ENCODE measurements at places on chromosomes 7 and 10.

GRCh38 chr7:29189743-29190201 is 4.8 kb upstream of the CHN2 start:
- DNase-seq, result peak; percentile 61

- no peak for DNase-seq
Measured at GRCh38 chr10:119298810-119299209, 91.4 kb downstream of the GRK5 start.

GRCh38 chr7:73723813-73724212 is 4.3 kb upstream of the STX1A start:
- DNase-seq, result no peak

- no peak for DNase-seq
Measured at GRCh38 chr10:110426294-110427181, 71.2 kb upstream of the DUSP5 start.

DNA sequence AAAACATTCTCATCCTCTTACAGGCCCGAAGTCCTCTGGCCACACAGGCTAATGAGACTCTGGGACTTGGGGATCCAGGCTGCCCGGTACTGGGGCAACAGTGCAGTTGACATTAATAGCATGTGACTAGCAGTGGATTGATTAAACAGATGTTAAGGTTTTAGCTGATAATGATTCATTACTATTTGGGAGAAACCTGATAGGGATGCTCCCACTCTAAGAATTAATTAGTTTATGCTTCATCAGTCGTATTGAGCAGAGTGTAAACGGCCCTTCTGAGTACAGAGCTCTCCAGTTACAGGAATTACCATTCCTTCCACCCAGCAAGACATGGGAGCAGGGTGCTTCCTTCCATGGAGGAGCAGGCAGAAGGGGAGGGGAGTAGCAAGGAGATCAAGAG is 82.7 kb downstream of the RPS24 start:
- DNase-seq, result no peak

- DNase-seq, result no peak
Measured at GRCh38 chr7:155464183-155464582, 6.3 kb downstream of the EN2 start.

DNA sequence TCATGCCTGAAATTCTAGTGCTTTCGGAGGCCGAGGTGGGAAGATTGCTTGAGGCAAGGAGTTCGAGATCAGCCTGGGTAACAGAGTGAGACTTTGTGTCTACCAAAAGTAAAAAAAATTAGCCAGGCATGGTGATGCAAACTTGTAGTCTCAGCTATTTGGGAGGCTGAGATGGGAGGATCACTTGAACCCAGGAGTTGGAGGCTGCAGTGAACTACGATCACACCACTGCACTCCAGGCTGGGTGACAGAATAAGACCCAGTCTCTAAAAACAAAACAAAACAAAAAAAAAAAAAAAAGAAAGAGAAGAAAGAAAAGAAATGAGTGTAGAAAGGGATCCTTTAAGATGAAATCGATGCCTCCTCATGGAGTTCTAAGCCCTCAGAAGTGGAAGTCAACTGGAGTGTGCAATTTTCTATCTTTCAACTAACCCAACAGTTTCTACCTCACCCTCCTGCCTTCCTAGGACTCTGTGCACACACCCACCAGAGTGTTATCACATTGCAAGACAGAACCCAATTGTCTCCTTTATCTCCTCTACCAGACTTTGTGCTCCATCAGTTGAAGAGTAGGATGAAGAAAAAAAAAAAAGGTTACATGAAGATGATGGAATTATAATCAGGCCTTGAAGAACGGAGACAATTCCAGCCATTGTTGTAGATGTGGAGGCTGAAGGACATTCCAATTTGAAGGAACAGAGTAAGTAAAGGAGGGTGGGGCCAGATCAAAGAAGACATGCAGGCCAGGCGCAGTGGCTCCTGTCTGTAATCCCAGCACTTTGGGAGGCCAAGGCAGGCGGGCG is 26.9 kb downstream of the NYAP1 start:
- no peak for DNase-seq

GRCh38 chr10:17316488-17317170 is 88.6 kb downstream of the VIM start:
- DNase-seq, result no peak

GRCh38 chr10:22911889-22912762 is 15.7 kb upstream of the ARMC3 start:
- no peak for DNase-seq

DNA sequence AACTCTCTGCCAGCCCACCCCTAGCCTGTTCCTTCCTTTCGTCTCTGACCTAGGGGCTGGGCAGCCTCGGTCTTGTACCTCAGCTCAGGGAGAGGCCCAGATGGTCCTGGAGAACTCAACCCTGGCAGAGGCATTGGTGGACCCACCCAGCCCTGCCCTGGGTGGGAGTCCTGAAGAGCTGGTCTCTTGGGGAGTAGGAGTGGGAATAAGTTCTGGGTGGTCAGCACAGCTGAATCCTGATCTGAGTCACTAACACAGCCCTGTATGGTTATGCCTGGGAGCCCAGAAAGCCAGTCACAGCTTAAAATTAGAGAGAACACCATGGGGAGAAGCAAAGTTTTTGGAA is 84.0 kb downstream of the SORBS1 start:
- DNase-seq, result no peak

- no peak for DNase-seq
Measured at GRCh38 chr10:6393168-6393567, 186.9 kb downstream of the PRKCQ start.

DNA sequence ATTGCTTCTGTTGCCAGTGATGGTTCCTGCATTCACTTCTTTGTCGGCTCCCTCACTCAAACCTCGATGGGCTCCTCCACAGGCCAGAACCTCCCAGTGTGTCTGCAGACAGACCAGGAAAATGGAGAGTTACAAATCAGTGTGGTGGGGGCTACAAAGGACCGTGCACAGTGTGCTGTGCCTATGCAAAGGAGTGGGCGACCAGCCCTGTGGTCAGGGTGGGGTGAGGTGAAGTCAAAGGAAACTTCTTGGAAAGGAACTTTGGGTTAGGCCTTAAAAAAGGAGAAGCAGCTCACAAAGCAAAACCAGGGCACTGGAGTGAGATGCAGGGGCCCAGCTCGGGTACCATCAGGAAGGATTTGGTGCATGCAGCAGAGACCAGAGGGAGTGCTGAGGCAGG is 304.3 kb upstream of the ZMIZ1 start:
- no peak for DNase-seq

DNA sequence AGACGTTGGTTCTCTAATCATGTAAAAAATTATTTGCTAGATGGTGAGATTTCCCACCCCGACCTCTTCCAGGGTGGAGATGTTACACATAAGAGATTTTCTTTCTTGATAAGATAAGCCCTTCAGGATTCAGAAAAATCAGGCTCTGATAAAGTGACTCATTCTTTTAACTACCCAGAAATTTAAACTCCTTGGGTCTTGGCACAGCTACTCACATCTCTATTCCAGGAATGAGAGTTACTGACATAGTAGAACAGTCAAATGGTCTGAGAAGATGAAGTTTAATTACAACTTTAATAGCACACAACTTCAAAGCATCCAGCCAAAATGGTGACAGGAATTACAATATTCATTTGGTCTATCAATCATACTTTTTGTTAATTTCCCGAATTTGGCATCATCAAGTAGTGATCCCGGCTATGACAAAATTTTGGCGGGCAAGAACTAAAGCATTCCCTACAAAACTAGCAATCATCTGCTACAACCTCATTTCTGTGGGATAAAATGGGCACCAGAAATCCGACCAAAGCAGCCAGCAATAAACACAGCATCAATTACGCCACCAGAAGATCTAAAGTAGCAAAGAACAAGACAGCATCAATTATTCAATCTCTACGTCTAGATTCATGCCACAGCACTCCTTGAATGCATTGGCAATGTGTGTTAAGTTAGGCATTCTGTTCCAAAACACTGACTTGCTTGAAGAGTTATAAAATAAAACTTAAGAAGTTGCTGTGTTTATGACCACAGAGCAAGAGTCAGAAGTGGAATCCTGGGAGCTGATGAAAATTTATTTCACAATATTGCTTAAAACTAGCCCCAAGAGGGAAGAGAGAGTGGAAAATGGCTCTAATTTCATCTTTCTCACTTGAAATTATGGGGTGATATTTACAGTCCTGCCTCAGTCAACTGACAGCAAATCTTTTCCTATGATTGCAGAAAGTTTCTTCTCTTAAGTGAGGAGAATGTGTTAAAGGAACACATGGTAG is 565.7 kb upstream of the ANKRD30A start:
- DNase-seq, result no peak

DNA sequence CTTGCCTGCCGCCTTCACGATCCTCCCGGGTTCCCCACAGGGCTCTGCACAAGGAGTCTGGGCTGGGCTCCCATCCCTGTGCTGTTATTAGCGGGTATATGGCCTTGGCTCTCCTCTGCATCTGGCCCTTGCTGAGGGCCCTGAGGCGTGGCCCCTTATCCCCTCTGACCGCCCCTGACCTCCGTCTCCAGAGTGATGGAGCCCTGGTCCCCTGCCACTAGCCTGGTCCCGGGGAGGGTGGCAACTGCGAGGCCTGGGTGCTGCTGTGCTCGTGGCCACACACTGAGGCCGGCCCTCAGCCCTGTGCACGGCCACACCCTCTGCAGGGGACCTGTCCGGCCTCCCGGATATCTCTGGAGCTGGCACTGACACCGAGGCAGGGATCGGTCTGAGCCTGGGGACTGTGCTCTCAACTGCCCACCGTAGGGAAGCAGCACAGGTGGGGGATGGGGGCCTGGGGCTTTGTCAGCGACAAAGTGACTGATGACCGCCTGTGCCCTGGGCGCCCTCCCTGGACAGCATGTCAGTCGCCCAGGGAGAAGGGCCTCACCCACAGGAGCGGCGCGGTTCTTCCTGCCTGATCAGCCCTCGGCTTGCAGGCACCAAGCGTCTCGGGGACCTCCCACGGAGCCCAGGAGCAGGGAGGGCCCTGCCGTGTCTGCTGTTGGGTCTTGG is 72.4 kb downstream of the NKX6-2 start:
- no peak for DNase-seq

GRCh38 chr10:62742536-62743061 is 61.9 kb upstream of the ADO start:
- DNase-seq, result no peak

- DNase-seq, result no peak
Measured at GRCh38 chr7:44970523-44971051, 8.2 kb downstream of the MYO1G start.

GRCh38 chr10:97071496-97071895 is 114.3 kb downstream of the SLIT1 start:
- DNase-seq, result no peak

GRCh38 chr10:13792006-13792405 is 205.2 kb downstream of the PRPF18 start:
- DNase-seq, result no peak

DNA sequence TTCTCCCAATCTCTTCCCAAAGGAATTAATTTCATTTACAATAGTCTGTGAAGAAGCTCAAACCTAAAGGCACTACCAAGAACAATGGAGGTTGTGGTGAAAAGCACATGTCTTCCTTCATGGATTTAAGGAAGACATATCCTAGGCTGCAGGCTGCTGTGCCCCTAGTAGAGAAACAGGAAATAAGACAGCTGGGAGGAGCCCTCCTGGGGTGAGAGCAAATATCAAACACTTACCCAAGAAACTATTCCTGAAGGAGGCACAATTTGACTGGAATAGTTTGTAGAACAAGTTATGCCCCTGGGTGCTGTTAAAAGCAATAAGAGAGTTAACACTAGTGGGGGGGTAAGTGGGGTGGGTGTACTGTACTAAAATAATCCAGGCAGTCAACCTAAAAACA is 30.1 kb downstream of the PDZD8 start:
- no peak for DNase-seq

GRCh38 chr10:77507291-77507880 is 130.2 kb downstream of the KCNMA1 start:
- DNase-seq, result no peak

- no peak for DNase-seq
Measured at GRCh38 chr7:22447762-22448161, 52.2 kb downstream of the STEAP1B start.

DNA sequence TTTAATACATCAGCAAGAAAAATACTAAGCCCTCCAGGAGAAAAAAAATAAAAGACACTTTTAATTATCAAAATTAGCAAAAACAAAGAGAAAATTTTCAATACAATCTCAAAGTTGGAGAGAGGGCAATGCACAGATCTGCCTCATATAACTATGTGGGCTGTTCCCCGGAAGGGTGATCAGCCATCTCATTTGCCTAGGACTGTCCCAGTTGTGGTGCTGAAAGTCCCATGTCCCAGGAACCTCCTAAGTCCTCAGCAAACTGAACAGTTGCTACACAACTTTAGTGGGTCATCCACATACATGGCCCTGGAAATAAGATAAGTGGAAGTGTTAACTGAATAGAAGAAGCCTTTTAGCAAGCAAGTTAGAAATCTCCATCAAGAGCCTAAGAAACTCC is 14.4 kb downstream of the CFAP70 start:
- no peak for DNase-seq

GRCh38 chr7:30302656-30303311 is 18.4 kb downstream of the ZNRF2 start:
- DNase-seq, result no peak

GRCh38 chr7:151080067-151080521 is 515 bp downstream of the FASTK start:
- DNase-seq, result no peak

DNA sequence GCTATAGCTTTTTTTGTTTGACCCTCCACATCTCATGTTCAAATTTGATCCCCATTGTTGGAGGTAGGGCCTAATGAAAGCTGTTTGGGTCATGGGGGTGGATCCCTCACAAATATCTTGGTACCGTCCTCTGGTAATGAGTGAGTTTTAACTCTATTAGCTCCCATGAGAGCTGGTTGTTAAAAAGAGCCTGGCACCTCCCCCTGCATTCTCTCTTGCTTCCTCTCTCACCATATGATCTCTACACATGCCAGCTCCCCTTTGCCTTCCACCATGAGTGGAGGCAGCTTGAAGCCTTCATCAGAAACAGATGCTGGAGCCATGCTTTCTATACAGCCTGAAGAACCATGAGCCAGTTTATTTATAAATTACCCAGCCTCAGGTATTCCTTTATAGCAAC is 43.0 kb upstream of the IMMP2L start:
- DNase-seq, result no peak

DNA sequence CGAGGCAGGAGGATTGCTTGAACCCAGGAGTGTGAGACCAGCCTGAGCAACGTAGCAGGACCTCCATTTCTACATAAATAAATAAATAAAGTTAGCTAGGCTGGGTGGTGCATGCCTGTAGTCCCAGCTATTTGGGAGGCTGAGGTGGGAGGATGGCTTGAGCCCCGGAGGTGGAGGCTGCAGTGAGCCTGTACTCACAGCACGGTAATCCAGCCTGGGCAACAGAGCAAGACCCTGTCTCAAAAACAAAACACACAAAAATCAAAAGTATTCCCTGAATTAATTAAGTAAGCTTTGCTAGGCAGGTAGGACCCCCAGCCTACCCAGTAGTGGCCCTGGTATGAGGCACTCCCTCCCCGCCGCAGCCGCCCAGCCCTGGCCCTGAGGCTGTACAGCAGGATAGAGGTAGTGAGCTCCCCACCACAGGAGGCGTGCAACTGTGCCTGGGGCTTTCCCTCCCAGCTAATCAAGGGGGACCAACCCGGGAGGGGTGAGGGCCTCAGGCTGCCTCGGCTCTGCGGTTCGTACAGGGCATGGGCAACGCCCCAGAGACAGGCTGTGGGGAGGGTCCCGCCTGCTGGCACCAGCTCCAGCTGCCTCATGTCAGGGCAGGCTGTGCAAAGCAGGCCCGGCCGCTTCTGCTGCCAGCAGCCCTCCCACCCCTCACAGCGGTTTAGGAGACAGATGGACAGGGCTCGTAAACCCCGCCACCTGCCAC is 1.0 kb upstream of the CYP2W1 start:
- no peak for DNase-seq
